ENCODE measurements at places on chromosomes 12 and 14.

DNA sequence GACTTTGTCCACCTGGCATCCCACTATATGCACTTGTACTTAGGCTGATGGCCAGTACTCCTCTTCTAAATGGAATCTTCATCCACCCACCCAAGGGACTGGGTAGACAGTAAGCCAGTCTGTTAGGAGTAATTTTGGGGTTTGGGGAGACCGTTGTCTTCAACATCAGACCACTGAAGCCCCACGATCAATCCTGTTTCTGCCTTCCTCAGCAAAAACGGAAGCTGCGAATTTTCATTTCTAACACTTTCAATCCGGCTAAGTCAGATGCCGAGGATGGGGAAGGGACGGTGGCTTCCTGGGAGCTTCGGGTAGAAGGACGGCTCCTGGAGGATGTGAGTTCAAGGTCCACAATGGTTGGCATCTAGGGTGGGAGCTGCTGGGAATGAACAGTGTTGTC lies 2.0 kb downstream of the SMARCD1 start:
- no peak for DNase-seq

DNA sequence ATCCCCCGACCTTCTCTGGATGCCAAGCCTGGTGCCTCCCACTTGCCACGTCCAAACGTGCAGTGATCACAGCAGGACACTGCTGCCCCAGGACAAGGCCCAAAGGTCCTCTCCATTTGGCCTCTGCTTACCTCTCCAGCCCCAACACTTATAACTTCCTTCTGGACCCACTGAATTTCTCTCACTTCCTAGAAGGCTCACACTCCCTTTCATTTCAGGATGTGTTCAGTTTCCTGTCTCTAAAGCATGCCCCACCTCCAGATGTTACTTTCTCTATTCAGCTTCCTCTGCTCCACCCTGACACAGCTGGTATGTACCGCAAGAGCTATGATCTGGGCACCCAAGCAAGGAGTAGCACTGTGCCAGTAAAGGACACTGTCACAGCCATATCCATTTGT lies 33.0 kb downstream of the CDKL1 start:
- no peak for DNase-seq

DNA sequence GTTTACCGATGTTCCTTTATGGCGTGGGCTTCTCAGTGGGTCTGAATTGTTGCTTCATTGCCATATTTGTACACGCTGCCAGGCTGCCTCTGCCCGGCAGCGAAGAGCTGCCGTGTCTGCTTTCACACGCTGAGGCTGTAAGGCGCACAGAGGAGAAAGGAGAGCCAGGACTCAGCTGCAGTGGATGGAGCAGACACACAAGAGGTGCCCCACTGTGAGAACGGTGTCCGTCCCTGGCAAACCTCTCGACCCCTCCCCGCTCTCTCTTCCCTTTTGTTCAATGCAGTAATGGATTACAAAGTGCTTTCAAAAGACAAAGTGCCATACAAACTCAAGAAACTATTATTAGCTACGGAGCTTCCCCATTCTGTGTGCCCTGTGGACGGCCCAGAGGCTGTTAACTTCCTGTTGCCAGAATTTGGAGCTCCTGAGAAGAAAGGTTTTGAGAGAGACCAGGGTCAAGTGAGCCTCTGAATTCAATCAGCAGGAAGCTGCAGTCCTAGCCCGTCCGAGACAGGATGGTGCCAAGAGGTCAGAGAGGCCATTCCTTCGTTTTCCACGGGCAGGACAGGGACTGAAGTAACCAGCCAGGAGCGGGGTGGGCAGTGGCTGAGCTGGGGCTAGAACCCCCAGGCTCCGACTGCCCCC lies 15.8 kb downstream of the CCND2 start:
- no peak for DNase-seq

- DNase-seq, result no peak
Observed at GRCh38 chr12:53414756-53415417, 8.8 kb upstream of the AMHR2 start.

DNA sequence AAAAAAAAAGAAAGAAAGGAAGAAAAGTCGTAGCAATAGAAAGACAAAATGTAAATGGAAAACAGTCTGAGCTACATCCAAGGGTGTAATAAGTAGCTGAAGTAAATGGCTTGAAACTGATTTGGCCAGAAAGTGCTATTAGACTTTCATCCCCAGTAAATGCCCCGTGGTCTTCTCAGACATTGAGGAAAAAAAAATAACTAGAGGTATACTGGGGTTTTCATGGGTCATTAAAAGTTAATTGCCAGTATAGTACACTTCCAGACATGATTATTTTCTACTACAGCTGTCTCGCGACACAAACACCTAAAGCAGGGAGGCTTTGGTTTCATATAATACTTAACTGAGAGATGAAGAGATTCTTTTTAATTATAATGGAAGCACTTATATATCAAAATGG lies 271.9 kb downstream of the CPNE8 start:
- no peak for DNase-seq

- DNase-seq, result no peak
Observed at GRCh38 chr14:105466531-105467248, 7.9 kb upstream of the CRIP2 start.

DNA sequence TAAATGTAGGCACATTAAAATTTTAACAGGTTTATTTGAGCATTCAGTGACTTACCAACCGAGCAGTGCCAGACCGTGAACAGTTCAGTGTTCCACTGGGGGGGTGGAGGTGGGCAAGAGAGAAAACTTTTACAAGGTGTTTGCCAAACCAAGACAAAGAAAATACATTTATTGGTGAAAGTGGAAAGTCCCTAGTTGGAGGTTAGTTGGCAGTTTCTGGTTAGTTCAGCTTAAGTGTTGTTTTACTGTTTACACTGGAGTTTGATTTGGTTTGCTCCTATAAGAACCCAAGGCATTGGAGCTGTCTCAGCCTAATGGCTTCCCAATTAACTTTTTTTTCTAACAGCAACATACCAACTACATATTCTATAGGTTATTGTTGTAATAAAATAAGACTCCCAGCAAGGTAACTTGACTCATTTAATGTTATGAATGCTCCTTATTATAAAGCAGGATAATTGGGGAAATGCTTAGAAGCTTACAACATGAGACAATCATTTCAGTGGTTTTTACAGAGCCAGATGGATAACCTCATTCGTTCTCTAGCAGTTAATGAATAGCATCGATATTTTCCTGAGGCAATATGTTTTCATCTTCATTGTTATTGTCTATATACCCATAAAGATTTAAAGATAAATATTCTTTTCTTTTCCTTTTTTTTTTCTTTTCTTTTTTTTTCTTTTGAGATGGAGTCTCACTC lies 115.8 kb downstream of the ETNK1 start:
- DNase-seq, result no peak

All from hippocampal formation (tissue), 2 donors.